ENCODE measurements at places on chromosomes 6 and 20.

GRCh38 chr6:97812940-97813339 is 529.9 kb upstream of the MMS22L start:
- no peak for DNase-seq

DNA sequence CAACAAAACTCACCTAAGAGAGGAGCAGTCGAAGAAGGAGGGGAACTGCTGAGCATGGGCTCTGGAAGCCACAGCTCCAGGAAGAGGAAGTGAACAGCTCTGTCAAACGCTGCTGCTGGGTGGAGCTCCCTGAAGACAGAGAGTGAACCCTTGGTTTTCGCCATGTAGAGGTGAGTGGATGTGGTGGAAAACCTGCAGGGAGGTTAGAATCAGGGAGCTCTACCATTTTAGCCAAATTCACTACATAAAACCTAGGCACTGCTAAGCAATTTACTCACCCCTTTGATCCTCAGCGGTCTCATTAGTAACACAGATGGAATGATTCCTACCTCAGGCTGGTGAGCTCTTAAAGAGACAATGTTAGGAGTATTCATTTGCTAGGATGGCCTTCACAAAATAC is 19.4 kb upstream of the TFAP2A start:
- DNase-seq: no peak

DNA sequence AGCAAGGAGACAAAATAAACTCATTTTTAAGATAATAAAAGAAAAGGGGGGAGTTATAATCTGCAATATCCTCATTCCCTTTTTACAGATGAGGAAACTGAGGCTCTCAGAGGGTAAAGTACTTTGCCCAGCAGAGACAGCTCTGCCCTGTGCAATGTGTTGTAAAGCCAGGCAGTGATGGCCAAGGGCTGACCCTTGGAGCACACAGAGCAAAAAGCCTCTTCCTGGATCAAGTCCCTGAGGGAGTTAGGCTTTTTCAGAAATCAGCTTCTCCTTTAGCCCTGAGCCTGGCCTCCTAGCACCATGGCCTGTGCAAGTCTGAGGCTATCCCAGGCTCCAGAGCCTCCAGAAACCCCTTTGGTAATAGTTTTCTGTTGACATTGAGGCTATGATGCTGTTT is 234.8 kb downstream of the PHACTR1 start:
- no peak for DNase-seq

DNA sequence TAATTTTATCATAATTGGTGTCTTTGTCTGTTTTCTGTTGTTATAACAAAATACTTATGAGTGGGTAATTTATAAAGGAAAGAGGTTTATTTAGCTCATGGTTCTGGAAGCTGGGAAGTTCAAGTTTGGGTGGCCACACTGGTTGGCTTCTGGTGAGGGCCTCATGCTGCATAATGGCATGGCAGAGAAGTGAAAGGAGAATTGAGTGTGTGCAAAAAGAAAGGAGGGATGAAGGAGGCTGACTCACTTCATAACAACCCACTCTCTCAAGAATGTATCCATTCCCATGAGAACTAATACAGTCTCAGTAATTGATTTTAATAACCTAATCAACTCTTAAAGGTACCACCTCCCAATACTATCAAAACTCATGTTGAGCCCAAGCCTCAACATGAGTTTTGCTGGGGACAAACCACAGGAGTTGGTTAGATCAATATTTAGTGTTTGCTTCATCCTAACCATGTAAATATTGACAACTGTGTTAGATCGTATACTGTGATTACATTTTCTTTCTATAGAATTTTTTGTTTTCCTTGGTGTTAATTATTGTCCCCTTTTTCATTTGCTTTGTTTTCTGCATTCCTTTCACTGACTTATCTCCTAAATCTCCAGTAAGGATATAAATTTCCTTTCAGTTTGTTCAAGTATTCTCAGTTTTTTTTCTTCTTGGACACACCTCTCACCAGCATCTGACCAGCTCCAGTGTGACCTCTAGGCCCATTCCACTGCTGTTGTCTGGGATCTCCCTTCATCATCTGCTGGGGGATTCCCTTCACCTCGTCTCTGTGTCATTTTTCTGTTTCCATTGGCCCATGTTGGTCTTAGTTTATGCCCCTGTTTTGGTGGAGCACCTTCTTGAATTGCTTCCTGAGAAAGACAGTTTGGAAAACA is 54.8 kb upstream of the SCGN start:
- no peak for DNase-seq

GRCh38 chr20:44969300-44969894 is 3.1 kb downstream of the STK4 start:
- DNase-seq: no peak

DNA sequence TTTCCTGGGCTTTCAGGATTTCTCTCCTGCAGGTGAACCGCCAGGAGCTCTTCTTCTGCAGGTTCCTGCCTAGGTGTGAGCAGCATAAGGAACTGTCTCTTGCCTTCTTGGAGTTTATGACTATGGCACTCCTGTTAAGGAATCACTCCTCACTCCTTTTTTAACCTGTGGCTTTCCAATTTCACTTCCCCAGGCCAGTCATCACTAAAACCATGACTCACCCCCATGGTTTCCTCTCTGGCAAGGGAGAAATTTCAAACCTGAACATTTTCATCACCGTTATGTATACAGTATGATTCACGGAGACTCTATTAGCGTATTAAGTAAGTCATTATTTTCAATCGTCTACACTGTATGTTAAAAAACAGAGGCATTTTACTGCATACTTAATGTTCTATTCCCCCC is 78.2 kb upstream of the ARID1B start:
- DNase-seq: no peak

GRCh38 chr6:125926711-125927110 is 29.9 kb upstream of the HINT3 start:
- DNase-seq: no peak

GRCh38 chr6:107179004-107179403 is 63.7 kb upstream of the BEND3 start:
- DNase-seq: no peak

GRCh38 chr20:57432862-57433491 is 41.8 kb downstream of the RBM38 start:
- DNase-seq: no peak

DNA sequence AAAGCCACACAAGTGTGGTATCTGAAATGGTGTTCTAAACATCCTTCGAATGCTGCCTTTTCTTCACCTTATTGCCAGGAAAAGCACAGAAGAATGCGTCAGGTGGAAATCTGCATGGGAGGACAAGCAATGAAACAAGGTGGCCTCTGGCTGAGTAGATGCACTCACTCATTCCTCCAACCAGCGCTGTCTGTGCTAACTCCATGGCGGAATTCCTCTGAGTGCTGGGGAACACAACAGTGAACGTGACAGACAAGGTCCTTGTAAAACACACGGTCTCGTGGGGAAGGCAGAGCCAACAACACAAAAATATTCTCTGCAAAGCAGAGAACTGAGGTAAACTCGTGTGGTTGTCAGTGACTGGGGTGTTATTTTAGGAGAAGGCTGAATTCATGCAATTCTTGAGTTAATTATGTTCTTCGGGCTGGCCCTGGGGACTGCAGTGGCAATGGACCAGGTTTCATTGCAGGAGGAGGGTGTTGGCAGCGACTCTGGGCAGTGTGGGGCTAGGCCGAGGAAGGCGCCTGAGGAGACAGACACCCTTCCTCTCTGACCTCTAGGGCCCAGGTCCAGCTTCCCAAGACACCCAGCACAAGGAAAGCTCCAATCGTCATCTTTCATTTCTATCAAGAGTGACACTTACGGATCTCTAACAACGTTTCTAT is 339.7 kb downstream of the PRKN start:
- DNase-seq: no peak

- no peak for DNase-seq
Observed at GRCh38 chr20:35015863-35016193, 60.2 kb downstream of the MYH7B start.

GRCh38 chr6:5838656-5839396 is 167.9 kb downstream of the NRN1 start:
- no peak for DNase-seq

- DNase-seq: no peak
Observed at GRCh38 chr20:58498470-58499068, 16.6 kb downstream of the APCDD1L start.

DNA sequence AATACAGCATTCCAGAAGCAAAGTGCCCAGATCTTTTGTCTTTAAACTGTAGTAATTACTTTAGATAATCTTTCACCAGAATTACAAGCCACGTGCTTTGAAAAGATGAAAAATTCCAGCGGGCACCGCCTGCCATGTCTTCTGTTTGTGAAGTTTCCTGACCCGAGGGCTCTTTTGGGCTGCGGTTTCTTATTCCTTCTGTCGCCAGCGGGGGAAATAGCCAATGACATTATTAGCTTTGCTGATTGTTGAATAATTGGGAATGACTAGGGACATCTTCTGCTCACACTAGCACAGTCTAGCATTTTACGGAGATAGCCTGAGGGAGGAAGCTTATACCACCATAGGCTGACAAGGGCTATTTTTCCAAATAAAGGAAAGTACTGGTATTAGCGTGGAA is 124.7 kb downstream of the SAMD5 start:
- no peak for DNase-seq

DNA sequence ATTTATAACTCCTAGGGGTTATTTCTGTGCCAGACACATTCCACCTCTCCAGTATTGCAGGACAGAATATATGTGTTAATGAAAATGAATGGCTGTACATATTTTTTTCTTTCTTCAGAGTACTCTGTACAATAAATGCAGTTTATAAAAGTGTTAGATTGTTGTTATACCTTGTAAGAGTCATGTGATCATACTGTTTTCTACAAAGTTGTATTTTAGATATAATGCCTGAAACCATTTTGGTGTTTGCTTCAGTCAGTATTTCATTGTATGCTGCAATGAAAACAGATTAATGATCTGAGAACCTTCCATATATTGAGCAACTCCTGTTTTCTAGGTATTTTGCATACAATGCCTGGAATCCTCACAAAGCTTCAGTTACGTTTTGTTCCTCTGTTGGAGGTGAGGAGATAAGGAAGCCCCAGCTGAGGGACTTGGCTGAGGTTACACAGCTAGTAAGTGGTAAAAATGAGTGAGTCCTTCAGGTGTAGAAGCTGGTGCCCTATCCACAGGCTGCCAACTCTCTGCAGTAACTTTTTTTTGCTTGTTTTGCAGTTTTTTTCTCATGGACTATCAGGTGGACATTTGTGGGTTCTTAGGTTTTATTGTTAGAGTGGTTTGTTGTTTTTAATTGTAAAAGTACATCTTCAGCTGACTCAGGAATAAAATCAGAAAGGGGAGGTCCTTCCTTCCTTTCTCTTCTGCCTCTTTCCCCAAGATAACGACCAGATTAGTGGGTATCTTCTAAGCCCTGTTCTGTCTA is 11.6 kb downstream of the PDCD2 start:
- no peak for DNase-seq

- DNase-seq: no peak
Observed at GRCh38 chr6:3546121-3546520, 89.3 kb upstream of the SLC22A23 start.

- DNase-seq: no peak
Observed at GRCh38 chr6:39821046-39821740, 29.0 kb downstream of the DAAM2 start.

- DNase-seq: no peak
Observed at GRCh38 chr6:36642913-36643817, 35.3 kb upstream of the CDKN1A start.

DNA sequence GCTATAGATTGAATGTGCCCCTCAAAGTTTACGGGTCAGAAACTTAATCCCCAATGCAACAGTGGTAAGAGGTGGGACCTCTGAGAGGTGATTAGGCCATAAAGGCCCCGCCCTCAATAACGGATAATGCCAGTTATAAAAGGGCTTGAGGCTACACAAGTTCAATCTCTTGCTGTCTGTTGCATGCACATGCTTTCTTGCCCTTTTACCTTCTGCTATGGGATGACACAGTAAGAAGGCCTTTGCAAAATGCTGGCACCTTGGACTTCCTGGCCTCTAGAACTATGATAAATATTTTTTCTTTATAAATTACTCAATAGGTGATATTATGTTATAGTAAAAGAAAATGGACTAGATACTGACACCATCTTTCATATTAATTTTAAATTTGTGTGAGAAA is 806.1 kb downstream of the TENT5A start:
- DNase-seq: no peak

DNA sequence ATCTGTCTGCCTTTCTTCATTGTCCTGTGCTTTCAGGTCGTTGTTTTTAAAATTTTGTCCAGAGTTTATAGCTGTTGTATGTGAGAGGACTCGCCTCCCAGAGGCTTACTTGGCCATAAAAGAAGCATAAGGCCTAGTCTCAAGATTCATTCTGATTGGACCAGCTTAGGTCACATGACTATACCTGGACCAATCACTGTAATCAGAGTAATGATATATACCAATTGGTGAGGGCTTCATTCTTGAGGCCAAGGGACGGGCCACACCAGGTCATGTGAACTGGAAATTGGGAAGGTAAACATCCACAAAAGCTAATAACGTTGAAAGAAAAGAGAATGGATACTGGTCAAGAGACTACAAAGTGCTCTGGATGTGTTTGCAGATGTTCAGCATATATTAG is 141.4 kb upstream of the SULF2 start:
- DNase-seq: no peak

DNA sequence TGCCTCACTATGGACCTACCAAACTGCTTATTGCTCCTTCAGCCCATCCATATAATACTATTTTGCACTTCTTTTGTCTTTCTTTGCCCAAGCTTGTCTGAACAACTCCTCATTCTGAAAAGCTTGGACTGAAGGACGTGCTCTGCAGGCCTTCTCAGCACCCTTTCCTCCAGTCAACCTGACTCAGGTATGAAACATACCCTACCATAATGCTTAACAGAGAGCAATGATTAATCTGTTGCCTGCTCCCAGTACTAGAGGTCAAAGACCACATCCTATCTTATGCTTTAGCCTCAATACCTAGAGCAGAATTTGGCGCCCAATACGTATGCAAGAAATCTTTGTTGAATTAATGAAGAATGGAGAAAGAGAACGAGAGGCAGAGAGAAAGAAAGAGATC is 55.2 kb downstream of the ATXN1 start:
- DNase-seq: no peak

DNA sequence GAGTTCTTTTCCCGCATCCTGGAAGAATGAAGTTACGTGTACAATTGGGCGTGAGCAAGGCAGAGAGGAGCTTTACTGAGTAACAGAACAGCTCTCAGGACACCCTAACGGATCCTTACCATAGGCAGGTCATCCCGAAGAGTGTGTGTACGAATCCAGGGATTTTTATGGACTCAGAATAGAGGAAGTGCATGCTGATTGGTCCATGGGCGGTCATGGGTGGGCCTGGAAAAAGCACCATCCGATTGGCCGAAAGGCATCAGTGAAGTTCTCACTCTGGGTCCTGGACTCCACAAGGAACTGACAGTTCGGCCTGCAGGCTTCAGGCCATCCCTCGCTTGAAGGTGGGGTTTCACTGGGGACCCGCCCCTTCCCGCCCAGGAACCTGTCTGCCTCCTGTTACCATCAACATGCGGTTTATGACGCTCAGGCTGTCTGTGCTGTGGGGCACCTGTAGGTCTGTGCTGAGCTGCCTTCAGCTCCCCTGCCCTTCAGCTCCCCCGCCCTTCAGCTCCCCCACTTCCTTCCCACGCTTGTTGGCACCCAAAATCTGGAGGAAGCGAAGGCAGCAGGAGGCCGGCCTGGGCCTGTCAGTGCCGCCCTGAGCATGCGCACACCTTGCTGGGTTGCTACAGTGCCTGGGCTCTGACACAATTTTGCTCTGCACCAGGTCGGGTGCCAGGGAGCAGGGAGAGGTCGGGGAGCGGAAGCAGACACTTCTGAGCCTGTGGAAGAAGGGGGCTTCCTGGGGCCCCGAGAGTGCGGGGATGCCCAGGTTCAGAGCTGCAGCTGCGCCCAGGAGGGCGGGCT is 57.9 kb upstream of the MANEA start:
- no peak for DNase-seq

GRCh38 chr6:104525677-104526322 is 333.9 kb downstream of the HACE1 start:
- DNase-seq: peak; percentile 60

- peak; percentile 18 for DNase-seq
Observed at GRCh38 chr6:41372832-41373626, 37.6 kb downstream of the NCR2 start.

All from progenitor cell of endocrine pancreas (in vitro differentiated cells).